Endothelial cell of umbilical vein (primary cell): ENCODE measurements at places on chromosomes 6 and 20. TPM values are rescaled to one million over a fixed set of nuclear protein-coding genes. Genes with fewer than 3 reads are reported as not detected.

PRDM13 gene
- polyA plus RNA-seq = not detected in 2 replicates

BLCAP gene
- 178 and 196 TPM in 2 replicates for polyA plus RNA-seq

GLYATL3 gene
- not detected in 2 replicates for polyA plus RNA-seq

FRK gene
- under 0.01 and 0.01 TPM in 2 replicates for polyA plus RNA-seq

KCNK16 gene
- not detected in 2 replicates for polyA plus RNA-seq

FAM83B gene
- not detected in 2 replicates for polyA plus RNA-seq

CLPSL2 gene
- not detected in 2 replicates for polyA plus RNA-seq

BPI gene
- not detected in 2 replicates for polyA plus RNA-seq

COL12A1 gene
- 48.5 and 49.9 TPM in 2 replicates for polyA plus RNA-seq

MLN gene
- not detected in 2 replicates for polyA plus RNA-seq

ACTL10 gene
- 0.92 and 1.0 TPM in 2 replicates for polyA plus RNA-seq

TGM3 gene
- not detected in 2 replicates for polyA plus RNA-seq

KIF25 gene
- not detected in 2 replicates for polyA plus RNA-seq

TTBK1 gene
- polyA plus RNA-seq = 0.06 TPM in 2 replicates

PSORS1C2 gene
- polyA plus RNA-seq = not detected in 2 replicates

BACH2 gene
- 1.1 and 1.7 TPM in 2 replicates for polyA plus RNA-seq

TXLNB gene
- polyA plus RNA-seq = 0.03 and 0.04 TPM in 2 replicates

MRPL18 gene
- polyA plus RNA-seq = 40.5 and 55.4 TPM in 2 replicates

C20orf144 gene
- 0.05 TPM in 1 of 2 replicates, not detected in the other for polyA plus RNA-seq

CRIP3 gene
- not detected in 2 replicates for polyA plus RNA-seq

SIRPD gene
- polyA plus RNA-seq = not detected in 2 replicates

SIRPG gene
- polyA plus RNA-seq = not detected in 2 replicates

CCDC170 gene
- polyA plus RNA-seq = 0.13 and 0.21 TPM in 2 replicates

GTSF1L gene
- polyA plus RNA-seq = not detected in 2 replicates

GGTLC1 gene
- not detected in 2 replicates for polyA plus RNA-seq

PRR18 gene
- not detected in 2 replicates for polyA plus RNA-seq

PAQR8 gene
- 4.3 TPM in 2 replicates for polyA plus RNA-seq

UNC5CL gene
- polyA plus RNA-seq = 0.11 and 0.14 TPM in 2 replicates

LY6G6F gene
- not detected in 2 replicates for polyA plus RNA-seq

BFSP1 gene
- 2.5 and 3.1 TPM in 2 replicates for polyA plus RNA-seq

GUCA1A gene
- polyA plus RNA-seq = 0.04 and 0.21 TPM in 2 replicates

REM1 gene
- polyA plus RNA-seq = 0.14 and 0.19 TPM in 2 replicates

CYP24A1 gene
- polyA plus RNA-seq = not detected in 2 replicates

MEI4 gene
- polyA plus RNA-seq = not detected in 2 replicates

SIRPB1 gene
- 0.10 and 0.18 TPM in 2 replicates for polyA plus RNA-seq

COX4I2 gene
- not detected in 2 replicates for polyA plus RNA-seq
